ENCODE measurements at places on chromosomes 5 and 9.

- no peak for DNase-seq
These were observed 10.5 kb downstream of the CSF1R start for GRCh38 chr5:150075806-150076205.

- DNase-seq, result no peak
These were observed 150.4 kb upstream of the POU5F2 start for GRCh38 chr5:93891491-93892480.

GRCh38 chr5:175456105-175456742 lies 12.2 kb upstream of the DRD1 start:
- DNase-seq, result no peak

- DNase-seq, result no peak
These were observed 37.3 kb upstream of the ADRA1B start for GRCh38 chr5:159878988-159879471.

GRCh38 chr5:43780586-43780985 lies 177.6 kb downstream of the NNT start:
- DNase-seq, result no peak

DNA sequence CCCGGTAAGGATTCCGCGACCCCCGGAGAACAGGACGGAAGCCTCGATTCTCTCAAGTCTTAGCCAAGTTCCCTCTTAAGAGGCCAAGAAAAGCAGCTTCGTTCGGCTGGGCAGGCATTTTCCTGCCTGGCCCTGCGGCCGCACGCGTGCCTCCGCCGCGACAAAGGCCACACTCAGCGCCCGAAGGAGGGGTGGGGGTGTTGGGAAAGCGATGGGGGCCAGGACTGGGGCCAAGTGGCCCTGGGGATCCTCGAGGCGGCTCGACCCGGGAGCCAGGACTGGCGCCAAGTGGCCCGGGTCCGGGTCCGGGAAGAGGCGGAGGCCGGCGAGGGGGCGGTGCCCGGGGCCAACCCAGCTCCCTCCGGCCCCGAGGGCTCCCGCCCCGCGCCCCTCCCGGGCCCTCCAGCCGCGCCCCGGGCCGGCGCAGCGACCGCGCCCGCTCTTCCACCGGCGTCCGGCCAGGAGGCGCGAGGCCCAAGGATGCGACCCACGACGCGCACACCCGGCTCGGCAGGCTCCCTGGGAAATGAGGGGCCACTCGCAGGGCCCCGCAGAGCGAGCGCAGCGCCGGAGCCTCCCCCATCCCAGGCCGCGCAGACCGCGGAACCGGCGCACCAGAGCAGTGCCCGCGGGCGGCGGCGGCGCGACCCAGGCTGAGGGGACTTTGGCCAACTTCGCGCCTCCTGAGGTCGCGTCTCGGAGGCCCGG lies 756 bp downstream of the VAV2 start:
- DNase-seq, result no peak

GRCh38 chr9:76906647-76906975 lies 697 bp upstream of the PRUNE2 start:
- no peak for DNase-seq

DNA sequence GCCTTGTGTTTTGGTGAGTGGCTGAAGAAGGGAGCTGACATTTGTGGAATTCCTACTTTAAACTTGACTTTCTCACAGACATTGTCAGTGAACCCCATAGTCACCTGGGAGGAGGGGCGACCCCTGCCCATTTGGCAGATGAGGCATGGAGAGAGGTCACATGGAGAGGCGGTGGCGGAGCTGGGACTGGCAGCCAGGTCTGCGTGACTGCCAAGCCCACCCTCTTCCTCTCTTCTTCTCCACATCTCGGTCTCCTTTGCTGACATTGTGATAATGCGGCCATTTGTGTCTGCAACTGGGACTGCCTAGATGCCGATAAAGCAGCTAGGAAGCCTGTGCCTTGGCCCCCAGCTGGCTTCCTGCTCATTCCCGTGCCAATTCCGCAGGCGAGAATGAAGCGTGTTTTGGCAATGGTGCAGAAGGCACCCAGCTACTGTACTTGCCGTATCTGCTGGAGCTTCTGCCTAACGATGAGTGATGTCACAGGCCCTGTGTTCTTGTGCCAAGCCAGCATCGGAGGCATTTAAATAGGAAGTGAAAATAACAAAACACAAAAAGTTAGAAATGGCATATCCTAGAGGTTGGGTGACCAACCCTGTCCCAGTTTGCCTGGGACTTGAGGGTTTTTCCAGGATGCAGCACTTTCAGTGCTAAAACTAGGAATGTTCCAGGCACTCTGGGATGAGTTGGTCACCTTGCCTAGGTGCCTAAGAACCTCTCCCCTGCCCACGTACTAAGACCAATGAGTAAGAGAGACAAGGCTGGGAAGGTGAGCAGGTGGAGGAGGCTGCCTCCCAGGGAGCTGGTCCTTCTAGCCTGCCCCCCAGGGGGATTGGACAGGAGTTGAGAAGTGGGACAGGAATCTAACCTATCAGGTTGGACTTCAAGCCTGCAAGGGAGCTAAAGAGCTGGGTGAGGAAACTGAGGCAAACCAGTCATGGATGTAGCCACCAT lies 23.6 kb downstream of the OLFML2A start:
- DNase-seq, result no peak

GRCh38 chr5:143676802-143677201 lies 135.2 kb upstream of the HMHB1 start:
- no peak for DNase-seq

DNA sequence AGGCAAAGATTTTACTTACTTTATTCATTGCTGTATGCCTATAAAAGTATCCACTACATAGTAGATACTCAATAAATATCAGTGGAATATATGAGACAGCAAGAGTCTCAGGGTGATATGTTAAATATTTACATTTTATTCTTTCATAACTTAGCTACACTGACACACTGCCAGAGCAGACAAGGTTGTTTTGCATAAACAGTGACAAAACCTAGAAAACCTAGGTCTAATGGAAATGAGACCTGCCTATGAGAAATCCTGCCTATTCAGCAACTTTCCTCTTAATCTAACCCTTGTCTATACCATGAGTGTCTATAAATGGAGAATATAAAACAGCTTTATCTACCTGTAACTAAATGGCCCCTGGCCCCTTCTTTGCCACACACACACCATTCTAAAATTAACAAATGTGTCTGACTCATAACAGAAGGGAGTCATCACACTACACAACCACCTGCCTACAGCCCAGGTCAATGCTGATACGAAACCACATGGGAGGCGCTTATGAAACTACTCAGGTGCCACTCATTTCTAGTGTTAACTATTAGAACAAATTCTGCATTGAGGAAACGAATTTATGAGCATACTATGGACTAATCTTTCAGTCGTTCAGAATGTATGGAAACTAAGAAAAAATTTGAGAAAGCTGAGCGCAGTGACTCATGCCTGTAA lies 60.3 kb downstream of the UBAP2 start:
- peak; percentile 42 for DNase-seq

GRCh38 chr5:52065182-52065581 lies 681.9 kb downstream of the ISL1 start:
- no peak for DNase-seq

DNA sequence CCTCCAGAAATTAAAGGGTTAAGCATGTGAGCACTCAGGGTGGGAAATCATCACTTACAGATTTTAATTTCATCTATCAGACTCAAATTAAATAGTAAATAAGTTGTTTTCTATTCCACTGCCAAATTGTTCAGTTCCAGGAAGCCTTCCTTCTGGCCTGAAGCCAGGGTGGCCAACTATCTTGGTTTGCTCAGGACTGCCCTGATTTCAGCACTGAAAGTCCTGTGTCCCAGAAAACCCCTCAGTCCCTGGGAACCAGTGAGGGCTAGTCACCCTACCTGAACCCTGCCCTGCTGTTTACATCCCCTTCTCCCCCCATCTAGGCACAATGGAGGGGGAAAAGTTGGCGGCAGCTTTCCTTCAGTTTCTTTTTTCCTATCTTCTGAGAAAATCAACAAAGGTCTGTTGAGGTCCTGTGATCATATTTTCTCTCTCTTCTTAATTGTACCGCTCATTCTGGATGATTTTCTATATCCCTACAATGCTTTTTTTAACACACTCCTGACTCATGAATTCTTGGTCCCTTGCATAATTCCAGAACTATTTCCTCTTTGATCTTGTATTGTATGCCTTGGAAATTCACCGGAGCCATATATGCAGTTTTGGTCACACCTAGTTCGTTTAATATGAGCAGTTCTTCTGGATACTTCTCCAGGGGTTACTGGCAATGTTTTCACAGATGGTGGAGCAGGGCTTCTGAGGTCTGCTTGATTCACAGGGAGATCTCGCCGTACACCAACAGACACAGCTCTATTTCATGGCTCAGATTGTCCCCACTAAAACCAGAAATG lies 103.8 kb downstream of the MAP1B start:
- no peak for DNase-seq

GRCh38 chr9:61666849-61667371 lies 477.1 kb downstream of the SPATA31A7 start:
- no peak for DNase-seq

- DNase-seq, result no peak
These were observed 41.7 kb downstream of the B4GALT1 start for GRCh38 chr9:33125461-33125860.

GRCh38 chr9:129368444-129368978 lies 190.4 kb upstream of the IER5L start:
- no peak for DNase-seq

DNA sequence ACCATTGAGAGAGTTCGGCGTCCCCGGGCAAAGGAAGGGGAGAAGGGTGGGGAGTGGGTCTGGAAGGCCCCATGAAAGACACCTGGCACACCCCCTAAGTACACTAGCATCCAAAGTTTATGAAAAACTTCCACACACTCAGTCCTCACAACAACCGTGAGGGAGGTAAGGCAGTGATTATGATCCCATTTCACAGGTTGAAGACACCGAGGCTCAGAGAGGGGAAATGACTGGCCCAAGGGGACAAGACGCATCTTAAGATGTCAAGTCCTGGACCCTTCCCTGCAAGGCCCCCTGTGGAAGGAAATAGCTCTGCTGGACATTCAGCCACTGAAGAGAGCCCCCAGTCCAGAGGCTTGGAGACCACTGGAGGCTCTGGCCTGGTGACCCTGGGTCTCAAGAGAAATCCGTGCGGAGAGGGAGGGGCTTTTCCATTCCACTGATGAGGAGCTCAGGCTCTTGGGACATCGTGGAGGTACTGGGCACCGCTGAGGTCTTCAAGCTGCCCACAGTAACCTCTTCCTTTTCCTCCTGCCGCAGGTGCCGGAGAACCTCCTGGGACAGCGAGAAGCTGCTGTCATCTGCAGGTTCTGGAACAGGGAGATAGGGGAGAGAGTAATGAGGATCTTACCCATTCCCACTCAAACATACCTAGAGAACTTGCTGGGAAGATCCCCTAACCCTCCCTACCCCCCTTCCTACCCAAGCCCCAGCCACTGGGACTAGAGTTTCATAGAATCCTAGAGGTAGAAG lies 5.2 kb downstream of the SMIM33 start:
- no peak for DNase-seq

GRCh38 chr5:91049800-91050199 lies 333.3 kb downstream of the ARRDC3 start:
- no peak for DNase-seq

DNA sequence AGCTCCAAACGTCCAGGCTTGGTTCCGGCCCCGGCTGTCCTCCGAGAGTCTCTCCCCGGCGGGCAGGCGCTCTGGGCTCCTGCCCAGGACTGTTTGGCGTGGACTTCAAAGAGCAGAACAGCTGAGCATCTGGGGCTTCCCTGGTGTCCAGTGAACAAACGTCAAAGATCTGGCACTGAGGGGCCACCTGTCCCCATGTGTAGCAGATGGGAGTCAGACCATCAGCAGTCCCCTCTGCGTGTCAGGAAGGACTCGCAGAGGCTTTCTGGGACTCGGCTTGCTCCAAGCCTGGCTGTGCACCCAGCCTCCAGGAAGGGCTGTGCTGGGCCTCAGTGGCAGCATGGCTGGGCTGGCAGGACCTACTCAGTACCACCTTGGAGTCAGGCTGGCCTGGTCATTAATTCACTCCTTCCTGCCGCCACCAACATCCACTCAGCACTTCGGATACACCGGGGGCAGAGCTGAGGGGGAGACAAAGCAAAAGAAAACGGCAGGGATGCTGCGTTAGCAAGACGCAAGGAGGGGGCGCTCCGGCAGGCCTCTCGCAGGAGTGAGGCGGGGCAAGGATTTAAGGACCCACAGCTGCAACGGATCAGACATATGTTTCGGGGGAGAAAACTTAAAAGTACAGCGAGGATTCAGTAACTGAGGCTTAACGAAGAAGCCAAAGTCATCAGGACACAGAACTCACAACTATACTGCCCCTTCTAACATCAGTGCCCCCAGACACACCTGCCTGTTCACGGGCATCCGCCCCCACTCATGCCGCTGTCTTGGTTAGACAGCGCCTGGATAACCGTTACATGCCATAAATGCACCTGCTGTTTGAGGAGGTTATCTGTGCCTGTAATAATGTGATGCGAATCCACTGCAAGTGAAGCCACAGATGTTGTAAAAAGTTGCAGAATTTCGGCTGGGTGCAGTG lies 164.5 kb upstream of the PHYKPL start:
- DNase-seq, result no peak

DNA sequence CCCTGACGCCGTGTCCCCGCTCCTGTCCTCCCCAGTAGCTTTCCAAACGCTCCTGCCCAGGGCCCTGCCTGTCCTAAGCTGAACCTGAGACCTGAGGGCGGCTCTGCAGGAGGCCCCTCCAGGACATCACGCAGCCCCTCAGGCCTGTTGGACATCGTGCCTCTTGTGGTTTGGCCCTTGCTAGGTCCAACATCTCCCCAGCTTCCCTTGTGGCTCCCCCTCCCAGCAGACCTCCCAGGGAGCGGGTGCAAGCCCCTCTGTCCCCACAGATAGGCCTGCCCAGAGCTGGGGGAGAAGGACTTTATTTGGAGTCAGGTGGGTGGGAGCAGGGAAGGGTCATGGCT lies 4.1 kb downstream of the OBP2B start:
- DNase-seq, result no peak

All from stimulated activated CD4-positive, alpha-beta T cell treated with anti-CD3 and anti-CD28 coated beads, Interleukin-12 subunit alpha, Interleukin-12 subunit beta, amount 100 ng/mL, for 48 hours (primary cell).